ENCODE measurements at places on chromosomes 5 and 9.

DNA sequence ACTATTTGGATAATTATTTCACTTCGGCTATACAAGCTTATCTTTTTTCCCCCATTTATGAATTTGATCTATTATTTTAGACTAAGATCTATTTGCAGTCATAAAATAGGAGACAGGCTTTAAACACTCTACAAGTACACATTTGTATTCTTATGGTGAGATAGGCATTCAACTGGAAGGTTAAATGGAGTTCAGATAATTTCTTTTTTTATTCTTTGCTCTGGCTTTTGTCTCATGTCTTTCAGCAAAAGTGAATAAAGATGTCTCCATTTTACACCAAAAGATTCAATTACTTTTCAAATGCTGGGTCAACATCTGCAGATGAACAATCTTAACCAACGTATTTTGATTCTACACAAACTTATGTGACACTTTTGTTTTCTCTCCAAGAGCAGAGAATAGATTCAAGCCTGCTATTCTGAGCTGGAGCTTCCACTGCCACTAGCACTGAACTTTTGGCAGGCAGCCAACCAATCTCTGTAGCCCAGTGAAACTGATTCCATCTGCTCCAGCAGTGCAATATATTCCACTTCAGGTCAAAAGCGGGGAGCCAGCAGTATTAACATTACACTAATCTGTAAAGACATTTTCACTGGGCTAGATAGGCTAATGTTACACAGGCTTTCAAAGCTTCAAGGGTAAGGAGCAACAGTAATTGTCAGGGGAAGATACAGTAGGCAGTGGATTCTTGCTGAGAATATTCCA is 452.0 kb upstream of the ZNF608 start:
- DNase-seq, result peak; percentile 76

GRCh38 chr9:6557883-6558616 is 87.5 kb downstream of the GLDC start:
- no peak for DNase-seq

DNA sequence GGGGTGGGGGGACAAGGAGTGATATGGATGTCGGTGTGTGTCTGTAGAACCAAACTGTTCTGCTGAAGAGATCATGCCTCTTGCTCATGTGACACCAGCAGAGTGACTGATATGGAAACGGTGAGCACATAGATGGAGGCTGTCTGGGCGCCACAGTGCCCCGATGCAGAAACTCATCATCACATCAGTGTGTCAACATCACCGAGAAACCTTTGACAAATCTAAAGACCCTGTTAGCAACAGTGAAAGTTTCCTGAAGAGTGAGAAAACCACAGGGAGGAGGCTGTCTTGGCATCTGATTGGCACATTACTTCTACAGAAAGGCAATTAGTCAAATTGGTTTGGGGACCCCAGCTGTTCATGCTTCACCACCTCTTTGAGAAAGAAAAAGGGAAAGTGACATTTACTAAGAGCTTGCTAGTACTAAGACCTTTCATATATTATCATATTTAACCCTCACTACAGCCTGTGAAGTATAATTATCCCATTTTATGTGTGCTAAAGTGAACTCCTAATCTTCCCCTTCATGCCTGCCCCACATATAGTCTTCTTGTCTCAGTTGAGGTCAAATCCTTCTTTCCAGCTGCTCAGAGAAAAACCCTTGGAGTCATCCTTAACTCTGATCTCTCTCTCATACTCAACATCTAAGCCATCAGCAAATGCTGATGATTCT is 25.6 kb downstream of the CSF2 start:
- DNase-seq, result no peak

GRCh38 chr5:77960863-77961396 is 184.8 kb upstream of the TBCA start:
- no peak for DNase-seq

- DNase-seq, result peak; percentile 74
Measured at GRCh38 chr9:113614843-113615648, 151.5 kb downstream of the RGS3 start.

DNA sequence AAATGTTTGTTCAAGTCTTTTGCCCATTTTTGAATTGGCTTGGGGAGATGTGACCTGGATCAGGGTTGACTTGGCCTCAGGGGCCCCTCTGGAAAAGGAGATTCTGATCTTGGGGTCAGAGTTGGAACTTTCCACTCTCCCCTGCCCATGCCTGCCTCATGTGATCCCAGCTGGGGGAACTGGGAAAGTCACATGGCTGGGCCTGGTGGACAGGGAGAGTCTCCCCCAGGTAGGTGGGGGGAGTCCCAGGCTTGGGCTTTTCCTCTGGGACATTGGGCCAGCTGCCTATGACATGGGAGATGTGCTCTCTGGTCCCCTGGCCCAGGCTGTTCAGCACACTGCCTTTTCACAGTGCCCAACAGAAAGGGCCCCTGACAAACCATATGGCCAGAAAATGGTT is 60.7 kb downstream of the NDST1 start:
- DNase-seq, result no peak

- DNase-seq, result no peak
Measured at GRCh38 chr9:3124001-3124400, 280.1 kb upstream of the PUM3 start.

DNA sequence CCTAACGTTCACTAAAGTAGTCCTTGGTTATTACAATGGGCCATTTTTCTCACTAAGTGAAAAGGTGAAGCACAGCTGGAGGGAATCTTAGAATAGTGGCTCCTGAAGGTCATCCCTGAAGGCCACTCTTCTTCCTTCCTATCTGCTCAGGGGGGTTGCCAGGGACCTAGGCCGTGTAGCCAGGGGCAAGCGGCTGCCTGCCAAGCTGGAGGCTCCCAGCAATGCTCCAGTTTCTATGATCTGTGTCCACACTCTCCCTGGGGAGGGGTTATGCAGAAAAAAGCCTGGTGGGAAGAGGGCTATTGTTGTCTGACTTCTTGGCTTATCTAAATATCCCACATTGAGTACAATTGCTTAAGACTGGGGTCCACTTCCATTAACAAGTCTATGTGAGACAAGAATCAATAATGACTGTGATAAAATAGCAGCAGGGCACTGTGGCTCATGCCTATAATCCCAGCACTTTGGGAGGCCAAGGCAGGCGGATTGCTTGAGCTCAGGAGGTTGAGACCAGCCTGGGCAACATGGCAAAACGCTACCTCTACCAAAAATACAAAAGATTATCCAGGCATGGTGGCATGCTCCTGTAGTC is 3.8 kb downstream of the NMRK1 start:
- DNase-seq, result no peak

DNA sequence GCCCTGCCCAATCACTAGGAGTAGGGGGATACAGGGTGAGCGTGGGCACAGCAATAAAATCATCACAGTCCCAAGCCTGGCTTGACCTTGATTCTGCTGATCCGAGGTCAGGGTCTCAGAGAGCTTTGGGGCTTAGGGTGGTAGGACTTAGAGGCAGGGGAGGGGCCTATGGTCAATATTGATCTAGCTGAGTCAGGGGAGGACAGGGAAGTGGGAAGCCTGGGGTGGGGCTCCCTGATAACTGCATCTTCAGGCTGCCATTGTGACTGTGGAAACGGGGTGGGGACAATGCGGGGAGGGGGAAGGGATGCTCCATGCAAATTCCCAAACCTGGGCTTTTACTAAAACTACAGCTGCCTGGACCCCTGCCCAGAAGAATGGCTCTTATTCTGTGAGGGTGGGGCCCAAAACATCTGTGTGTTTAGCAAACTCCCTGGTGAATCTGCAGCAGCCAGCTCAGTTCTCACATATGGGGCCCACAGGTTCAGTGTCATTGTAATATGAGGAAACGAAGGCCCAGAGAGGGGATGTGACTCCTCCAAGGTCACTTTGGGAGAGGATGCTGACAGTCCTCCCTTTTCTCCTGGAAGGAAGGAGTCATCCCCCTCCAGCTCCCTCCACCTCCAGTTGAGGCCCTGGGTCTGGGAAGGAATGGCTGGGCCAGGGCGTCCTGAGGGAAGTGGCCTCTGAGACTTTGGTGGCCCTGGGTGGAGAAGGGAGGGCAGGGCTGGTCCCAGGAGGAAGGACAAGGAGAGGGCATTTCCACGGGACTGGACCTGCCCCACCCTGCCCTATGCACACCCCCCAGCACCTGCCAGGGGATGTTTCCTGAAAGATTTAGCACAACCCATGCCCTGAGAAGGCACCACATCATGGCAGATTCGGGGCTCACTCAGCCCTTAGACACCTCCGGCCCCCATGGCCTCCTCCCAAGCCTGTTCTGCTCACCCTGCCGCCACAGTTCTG is 26.4 kb downstream of the SLC6A7 start:
- peak; percentile 28 for DNase-seq

DNA sequence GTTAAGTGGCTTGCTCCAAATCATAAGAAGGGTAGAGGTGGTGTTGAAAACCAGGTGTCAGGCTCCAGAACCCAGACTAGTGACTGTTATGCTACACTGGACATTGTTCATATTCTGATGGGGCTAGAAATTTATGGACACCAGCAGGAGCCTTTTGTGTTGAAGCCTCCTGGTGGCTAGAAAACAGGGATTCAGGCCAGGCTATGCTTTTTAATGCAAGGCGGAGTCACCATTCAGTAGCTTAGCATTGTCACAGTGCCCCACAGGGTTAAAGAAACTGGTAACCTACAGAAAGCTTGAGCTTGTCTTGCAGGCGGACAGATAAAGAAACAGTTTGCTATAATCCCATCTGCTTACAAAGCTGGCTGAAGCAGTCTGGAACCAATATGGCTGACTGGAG is 23.0 kb upstream of the GOLM1 start:
- DNase-seq, result no peak

DNA sequence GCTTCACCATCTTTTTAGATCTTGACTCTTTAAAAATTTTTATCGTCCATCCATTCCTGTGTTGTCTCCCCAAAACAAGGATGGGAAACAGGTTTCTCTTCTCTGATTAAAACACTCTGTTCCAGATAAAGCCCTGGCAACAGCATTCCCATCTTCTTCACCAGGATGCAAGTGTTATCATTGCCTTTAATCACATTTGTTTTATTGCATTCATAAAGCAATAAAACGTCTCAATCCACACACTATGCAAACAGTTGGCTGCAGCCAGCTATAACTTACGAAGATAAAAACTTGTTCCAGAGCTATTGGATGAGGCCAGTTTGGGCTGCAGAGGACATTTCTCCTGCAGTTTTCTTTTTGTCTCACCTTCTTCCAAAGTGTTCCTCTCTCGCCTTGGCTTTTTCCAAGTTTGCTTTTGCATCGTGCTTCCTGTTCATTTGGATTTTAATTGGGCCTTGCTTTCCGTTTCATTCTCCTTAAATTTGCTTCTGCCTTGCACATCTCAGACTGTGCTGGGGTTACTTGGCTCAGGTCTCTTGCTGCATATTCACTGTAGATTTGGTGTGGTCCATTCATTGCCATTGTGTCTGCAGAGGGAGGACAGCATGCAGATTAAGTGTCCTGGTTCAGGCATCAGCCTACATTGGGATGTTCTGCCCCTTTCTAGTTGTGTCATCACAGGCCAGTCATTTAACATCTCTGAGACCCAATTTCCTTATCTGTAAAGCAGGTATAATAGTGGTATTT is 136.5 kb upstream of the LIFR start:
- DNase-seq, result no peak

GRCh38 chr9:35470894-35471293 is 19.0 kb upstream of the RUSC2 start:
- no peak for DNase-seq
